GM12864 (cell line): ENCODE measurements at places on chromosomes 11 and 22.

GRCh38 chr11:110776081-110776480, 63.8 kb upstream of the ARHGAP20 start:
- DNase-seq, result no peak

DNA sequence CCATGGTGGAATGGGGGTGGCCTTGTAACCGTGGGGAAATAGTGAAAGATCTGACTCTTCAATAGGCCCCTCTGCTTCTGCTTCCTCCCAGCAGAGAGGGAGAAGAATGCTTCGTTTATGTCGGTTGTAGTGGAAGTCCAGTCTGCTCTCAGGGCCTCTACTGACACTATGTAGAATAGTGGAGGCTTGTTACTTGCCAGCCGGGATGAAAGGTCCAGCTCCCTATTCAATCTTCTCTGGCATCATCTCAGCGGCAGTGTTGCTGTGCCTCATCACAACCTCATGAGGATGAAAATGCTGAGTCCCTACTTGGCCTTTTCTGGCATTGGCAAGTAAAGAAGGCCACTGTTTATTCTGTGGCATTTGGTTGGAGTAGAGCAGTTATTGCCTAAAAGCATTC, 820.9 kb upstream of the TENM4 start:
- DNase-seq, result no peak

- no peak for DNase-seq
These were observed 23.9 kb downstream of the EHF start for GRCh38 chr11:34644669-34645406.

DNA sequence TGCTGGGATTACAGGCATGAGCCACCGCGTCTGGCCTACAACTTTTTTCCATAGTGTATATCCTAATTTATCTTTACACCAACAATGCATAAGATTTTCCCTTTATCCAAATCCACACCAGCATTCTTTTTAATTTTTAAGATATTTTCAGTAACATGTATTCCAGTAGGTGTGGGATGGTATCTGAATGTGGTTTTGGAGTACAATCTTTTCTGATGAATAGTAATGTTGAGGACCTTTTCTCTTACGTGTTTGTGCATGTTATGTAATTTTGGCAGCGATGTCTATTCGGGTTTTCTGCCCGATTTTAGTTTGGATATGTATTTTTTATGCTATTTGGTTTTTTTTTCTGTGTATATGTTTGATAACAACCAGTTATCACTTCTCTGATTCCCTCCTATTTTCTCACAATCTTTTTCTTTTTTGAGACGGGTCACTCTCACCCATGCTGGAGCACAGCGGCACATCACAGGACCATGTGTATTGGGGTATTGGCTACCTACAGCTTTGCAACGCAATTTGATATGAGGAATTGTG, 114.6 kb upstream of the GRK3 start:
- DNase-seq, result no peak

GRCh38 chr11:105912666-105913065, 109.4 kb downstream of the MSANTD4 start:
- DNase-seq, result no peak
